ENCODE measurements at places on chromosomes 1 and 21. TPM values are rescaled to one million over a fixed set of nuclear protein-coding genes. Genes with fewer than 3 reads are reported as not detected.
A peak's percentile ranks its signal among the peaks of the same experiment; 100 is the strongest.

DNA sequence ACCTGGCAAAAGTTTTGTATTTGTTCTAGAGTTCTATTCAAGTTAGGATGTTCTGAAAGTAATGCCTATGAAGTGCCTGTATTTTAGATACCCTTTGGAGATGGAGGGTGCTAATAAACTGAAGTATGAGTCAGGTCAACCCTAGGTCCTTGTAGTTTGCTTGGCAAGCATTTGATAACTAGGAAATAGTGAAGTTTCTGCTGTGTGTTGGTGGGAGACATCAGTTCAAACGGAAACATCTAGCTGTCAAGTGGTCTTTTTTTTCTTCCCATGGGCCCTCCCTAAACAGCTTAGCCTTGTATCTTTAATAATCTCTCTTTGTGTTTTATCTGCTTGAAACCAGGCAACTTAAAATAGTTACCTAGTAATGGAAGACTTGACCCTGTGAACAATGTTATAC lies 4.5 kb downstream of the MRPS6 start:
- DNase-seq = no peak

GRCh38 chr21:41865002-41865777 lies 14.0 kb downstream of the PRDM15 start:
- no peak for DNase-seq

GRCh38 chr1:239899747-239900146 lies 191.9 kb upstream of the FMN2 start:
- DNase-seq = no peak

Gene CNN3
- total RNA-seq = 165 TPM

Gene CAMTA1
- 82.6 TPM for total RNA-seq

DNA sequence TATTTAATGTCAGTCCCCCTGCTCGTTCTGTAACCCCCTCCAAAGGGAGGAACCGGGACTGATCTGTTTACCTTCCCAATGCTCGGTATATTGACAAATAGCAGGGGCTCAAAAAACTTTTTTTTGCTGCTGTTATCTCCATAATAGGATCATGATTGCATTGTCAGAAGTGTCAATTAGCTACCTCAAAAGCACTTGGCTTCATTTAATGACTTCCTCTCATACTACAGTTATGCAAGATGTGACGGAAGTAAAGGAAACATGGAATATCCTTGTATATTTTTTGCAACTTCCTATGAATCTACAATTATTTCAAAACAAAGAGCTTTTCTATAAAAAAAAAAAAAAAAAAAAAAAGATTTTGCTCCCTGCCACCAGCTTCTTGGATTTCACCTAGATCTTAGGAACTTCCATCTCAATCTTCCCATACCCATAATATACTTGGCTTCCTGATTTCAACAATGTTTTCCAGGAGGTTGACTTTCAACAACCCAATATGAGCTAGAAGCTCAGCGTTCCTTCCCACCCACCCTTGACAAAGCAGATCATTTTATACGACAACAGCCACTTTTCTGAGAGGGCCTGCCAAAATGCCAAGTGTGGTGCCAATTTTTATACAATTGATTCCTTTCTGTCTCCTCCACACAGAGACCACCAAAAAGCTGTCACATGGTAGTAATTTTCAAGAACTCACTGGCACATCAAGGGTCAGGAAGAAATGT lies 71.7 kb downstream of the SETD4 start:
- no peak for DNase-seq

GRCh38 chr1:65421351-65422025 lies 1.0 kb downstream of the LEPR start:
- no peak for DNase-seq

DNA sequence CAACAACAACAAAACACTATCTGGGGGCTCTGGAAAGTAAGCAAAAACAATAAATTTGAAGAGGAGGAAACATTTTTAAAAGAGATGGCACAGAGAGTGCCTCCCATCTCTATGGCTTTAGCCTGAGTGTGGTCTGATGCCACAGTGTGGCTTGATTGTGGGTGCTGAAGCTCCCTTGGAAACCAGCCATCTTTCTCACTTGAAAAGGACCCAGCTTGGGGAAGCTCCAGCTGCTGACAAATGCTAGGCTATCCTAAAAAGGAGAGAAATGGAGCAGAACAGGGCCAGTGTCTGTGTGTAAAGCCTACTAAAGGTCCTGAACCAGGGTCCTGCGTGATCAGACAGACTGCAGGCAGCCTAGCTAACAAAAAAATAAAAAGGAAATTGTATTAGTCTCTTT lies 642.0 kb upstream of the PTBP2 start:
- DNase-seq = no peak

GRCh38 chr1:185860859-185861258 lies 126.7 kb downstream of the HMCN1 start:
- DNase-seq = no peak

Gene INSRR
- 0.09 TPM for total RNA-seq

- DNase-seq = no peak
Observed at GRCh38 chr1:223245983-223246382, 102.9 kb upstream of the TLR5 start.

Gene KCNT2
- total RNA-seq = 0.60 TPM

GRCh38 chr21:38768471-38769063 lies 37.2 kb upstream of the ETS2 start:
- no peak for DNase-seq

Gene CD34
- total RNA-seq = 7.7 TPM

DNA sequence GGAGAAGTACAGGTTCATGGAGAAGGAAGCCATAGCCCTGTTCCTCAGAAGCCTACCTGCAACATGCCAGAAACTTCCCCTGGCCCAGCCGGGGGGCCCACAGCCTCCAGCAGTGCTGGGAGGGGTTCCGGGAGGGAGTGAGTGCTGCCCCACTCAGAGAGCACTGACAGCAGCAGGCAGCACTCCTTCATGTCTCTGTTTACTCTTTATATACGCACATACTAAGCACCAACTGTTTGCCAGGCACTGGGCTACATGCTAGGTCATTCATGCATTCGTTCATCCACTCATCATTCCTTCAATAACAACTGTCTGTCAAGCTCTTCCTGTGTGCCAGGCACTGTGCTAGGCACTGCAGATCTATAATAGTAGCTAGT lies 120.6 kb downstream of the TRABD2B start:
- no peak for DNase-seq

DNA sequence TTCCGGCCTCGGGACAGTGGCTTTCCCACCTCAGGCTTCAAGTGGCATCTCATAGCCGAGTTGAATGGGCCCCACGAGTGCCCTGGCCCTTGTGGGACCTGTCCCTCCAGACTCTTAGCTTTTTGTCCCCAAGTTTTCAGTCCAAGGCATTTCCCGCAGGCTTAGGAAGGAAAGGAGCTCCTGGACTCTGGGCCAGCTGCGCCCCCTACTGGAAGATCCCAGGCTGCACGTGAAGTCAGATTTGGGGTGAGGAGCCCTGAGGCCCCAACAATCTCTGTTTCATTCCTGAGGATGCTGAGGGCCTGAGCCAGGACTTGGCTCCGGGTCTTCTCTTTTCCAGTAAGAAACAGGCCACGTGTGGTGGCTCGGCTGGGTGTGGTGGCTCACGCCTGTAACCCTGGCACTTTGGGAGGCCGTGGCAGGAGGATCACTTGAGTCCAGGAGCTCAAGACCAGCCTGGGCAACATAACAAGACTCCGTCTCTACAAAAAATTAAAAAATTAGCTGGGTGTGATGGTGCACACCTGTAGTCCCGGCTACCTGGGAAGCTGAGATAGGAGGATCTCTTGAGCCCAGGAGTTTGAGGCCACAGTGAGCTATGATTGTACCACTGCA lies 67.4 kb downstream of the ARHGEF10L start:
- peak; percentile 79 for DNase-seq

GRCh38 chr21:31251686-31252085 lies 92.4 kb downstream of the TIAM1 start:
- no peak for DNase-seq

Gene S100A1
- 5.6 TPM for total RNA-seq

DNA sequence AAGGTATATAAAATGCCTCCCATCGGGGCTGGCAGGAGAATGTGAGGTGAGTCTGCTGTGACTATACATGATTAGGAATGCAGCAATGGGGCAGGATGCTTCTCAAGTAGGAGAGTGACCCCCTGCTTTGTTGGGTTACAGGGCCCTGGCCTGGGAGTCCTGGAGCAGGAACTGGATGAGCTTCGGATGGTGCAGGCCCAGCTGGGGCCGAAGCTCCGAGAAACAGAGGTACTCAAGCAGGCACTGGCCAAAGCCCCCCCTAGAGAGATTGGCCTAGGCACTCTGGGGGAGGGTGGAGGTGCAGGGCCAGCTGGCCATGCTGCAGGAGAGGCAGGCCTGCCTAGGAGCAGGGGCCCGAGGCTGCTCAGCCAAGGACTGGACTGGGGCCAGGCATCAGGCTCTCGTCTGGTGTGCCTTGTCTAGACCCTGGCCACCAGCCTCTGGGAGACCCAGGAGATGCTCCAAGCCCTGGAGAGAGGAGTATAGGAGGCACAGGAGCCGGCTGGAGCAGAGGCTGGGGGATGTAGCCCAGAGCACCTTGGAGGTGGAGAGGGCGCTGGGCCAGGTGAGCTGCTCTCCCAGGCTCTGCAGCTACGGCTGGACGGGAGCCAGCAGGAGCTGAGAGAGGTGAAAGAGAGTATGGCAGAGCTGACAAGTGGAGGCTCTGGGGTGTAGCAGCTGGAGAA lies 32.8 kb upstream of the PKP1 start:
- DNase-seq = no peak

- DNase-seq = no peak
Observed at GRCh38 chr1:214370615-214371014, 89.7 kb downstream of the SMYD2 start.

GRCh38 chr1:171739656-171740055 lies 2.2 kb downstream of the VAMP4 start:
- no peak for DNase-seq
